GM13976 (cell line): ENCODE measurements at places on chromosomes 5 and 9.

GRCh38 chr9:90061187-90061586 is 456.4 kb downstream of the GADD45G start:
- no peak for DNase-seq

GRCh38 chr5:75891020-75891419 is 173.8 kb upstream of the POC5 start:
- no peak for DNase-seq

DNA sequence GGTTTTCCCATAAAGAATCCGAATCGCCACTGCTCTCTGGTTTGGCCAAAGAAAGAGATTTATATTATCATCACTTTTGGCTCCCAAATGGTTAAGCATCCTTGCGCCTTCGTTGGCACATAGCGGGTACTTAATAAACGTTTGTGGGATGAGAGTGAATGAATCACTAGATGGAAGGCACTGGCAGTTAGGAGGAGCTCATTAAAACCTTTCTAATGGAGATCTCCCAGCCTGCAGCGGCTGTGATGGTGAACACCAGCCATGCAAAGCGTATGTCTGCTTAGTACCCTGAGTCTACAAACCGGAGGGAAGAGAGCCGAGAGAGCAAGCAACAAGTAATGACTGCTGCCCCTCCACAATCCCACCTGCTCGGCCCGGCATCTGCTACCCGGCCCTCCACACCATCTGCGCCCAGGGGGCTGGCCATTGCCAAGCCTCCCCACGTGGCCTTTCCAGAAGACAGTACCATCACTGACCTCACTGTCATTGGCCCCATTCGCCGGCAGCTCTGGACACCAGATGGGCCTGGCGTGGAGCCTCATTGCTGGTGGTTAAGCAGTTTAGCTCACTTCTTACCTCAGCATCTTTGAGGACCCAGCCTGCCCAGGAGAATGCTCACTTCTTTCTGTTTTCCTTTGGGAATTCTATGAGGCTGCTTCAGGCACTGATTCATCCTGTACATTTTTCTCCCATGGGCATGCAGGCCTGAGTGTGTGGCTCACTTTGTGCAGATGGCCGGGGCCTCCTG is 39.3 kb upstream of the ANKRD33B start:
- no peak for DNase-seq

DNA sequence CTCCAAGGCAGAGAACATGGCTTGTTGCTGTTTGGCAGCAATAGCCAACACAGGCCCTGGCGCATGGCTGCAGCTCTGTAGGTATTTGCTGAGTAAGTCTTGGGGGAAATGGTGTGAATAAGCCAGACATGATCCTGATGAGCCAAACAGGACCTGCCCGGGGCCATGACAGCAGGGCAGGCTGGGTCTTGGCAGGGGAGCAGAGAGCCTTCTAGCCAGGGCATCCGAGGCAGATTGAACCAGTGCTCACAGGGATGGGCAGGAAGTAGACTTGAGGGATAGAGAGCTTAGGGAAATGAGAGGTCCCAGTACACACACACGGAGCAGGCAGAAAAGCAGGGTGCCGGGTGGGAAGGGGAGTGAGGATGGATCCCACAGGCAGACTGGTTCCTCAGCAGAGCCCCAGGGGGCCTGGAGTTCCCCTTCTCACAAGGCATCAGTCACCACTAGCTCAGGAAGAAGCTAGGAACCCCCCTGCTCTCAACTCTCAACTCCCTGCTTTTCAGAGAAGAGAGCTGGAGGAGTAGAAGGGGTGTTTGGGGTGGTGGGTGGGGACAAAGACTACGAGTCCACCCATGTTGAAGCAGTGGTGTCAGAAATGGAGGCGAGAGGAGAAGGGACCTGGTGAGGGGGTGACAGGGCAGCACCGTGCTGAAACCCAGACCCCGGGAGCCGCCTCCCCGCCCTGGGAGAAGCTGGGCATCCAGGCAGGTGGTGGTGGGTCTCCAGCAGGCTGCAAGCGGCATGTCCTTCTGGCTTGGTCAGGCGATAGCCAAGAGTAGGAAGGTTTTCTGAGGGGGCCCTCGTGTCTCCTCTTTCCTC is 111.1 kb downstream of the RGS3 start:
- no peak for DNase-seq

GRCh38 chr5:50807661-50808060 is 141.2 kb downstream of the PARP8 start:
- DNase-seq = no peak

DNA sequence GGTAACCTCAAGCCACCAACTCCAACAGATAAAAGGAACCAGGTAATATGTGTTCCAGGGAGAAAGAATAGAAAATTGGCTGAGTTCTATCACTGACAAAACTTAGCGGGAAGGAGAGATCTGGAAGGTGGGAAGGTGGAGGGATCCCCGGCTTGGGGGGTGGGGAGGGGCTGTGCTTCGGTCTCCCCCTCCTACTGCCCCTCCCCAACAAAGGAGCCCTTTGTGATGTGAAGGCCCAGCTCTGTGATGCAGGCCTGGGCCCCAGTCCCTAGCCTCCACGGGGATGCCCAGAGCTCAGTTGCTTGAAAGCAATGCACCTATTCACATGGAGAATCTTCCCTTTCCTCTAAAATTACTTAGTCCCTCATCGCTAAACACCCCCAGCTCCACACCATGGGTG is 4.4 kb upstream of the ZNF484 start:
- DNase-seq = no peak

- DNase-seq = no peak
Observed at GRCh38 chr5:14405267-14405666, 176.3 kb upstream of the OTULINL start.

GRCh38 chr5:60178101-60178500 is 284.6 kb upstream of the PDE4D start:
- DNase-seq = no peak

DNA sequence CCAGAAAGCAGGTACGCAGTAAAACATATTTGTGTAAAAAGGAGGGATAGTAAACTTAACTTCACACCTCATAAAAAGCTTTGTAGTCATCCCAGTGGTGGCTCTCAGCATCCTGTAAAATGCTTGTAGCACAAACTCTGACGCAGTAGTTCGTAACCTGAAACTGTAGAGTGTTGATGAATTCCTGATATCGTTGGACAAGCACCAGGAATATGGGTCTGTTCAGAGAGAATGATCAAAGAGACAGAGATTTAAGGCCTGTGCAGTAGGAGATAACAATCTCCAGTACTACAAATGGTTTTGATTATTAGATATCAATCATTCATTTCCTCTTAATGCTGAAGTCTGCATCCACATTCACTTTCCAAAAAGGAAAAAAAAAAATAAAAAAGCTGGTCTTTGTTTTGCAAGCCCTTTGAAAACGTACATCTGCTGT is 148.5 kb downstream of the KIAA0825 start:
- DNase-seq = no peak

DNA sequence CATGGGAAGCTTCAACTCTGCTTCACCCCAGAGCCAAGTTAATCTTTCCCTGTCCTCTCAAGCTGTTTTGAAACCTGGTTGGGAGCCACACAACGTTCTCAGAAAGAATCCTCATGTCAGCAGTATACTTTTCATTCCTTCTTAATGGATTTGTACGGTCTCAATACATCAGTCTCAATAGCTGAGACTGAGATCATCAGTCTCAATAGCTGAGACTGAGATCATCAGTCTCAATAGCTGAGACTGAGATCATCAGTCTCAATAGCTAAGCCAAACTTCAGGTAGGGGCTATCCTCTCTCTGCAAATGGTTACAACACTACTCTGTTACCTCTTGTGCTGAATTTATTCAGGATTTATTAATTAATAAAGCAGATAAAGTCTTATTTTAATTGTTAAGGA is 1317.4 kb upstream of the CDH9 start:
- no peak for DNase-seq

GRCh38 chr5:74382123-74382855 is 258.2 kb downstream of the ENC1 start:
- no peak for DNase-seq

- DNase-seq = no peak
Observed at GRCh38 chr5:125685771-125686170, 737.4 kb upstream of the GRAMD2B start.

GRCh38 chr5:4929092-4929655 is 211.0 kb upstream of the ADAMTS16 start:
- DNase-seq = no peak

DNA sequence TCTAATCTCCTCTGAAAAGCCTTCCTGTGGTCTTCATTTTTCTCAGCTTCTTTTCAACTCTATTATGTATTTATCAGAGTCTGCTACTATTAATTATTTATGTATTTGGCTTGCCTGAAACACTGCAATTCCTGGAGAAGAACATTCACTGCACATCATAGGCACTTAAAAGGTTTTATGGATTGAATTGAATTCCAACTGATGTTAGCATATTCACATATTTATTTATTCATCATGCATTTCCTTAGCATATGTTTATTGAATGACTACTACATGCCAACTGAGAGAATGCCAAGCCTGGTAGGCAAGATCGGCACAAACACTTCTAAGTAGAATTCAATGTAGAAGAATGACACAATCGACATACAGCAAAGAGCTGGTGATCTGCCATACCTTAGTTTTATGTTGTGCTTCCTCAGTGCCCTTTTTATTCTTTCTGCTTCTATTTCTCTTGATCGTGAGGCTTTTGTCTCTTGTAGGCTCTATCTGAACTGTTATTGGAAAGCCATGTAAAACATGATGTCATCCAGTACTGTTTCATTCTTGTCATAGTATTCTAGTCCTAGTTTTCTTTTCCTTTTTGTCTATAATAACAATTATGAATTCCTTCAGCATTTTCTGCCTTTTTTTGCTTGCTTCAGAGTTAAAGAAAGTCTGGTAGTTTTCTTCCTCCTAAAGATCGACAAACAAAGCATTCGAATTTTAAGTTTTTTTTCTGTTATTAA is 454.2 kb downstream of the TLE4 start:
- no peak for DNase-seq

GRCh38 chr5:150272531-150272930 is 17.0 kb downstream of the CAMK2A start:
- no peak for DNase-seq

GRCh38 chr5:154881986-154882385 is 23.6 kb downstream of the CNOT8 start:
- no peak for DNase-seq

GRCh38 chr5:148268566-148268965 is at the start of gene SPINK13:
Gene SPINK13 (plus strand): TSS chr5:148268794. CDS start chr5:148270073, 1,279 bp downstream.
- DNase-seq = no peak

DNA sequence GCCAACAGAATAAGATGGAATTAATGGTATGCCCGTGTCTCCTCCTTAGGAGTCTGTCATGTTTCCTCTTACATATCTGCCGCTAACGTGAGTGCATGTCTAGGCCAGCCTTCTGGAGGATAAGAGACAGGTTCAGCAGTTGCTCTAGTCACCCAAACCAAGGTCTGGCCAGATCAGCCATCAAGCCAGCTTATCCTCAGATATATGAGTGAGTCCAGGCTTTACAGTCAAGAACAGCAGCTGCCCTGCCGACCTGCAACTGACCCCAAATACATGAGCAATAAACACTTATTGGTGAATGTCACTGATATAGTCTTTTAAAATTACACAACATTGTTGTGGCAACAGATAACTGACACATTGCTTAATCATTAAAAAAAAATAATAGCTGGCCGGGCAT is 123.5 kb downstream of the TSSK1B start:
- DNase-seq = no peak

GRCh38 chr9:90774682-90775081 is 26.9 kb upstream of the SYK start:
- DNase-seq = peak; percentile 20

DNA sequence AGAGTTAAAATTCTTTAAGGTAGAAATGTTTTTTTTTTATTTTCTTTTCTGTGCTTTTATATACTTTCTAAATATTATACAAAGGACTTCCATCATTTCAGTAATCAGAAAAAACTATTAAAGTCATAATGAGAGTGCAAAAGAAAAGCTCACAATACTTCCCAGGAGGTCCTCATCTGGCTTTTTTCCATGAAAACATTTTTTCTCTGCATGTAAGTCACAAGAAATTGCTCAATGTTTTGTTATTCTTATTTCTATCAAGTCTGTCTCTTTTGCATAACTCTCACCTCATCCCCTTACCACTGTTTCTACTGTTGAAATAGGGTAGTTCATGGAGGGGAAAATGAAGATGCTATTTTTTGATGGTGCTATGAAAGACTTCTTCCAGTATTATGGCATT is 375.0 kb downstream of the TMEM232 start:
- DNase-seq = no peak

GRCh38 chr5:1472964-1473628 is 27.9 kb upstream of the SLC6A3 start:
- no peak for DNase-seq

GRCh38 chr5:151258201-151258611 is 5.2 kb downstream of the GM2A start:
- no peak for DNase-seq

- no peak for DNase-seq
Observed at GRCh38 chr5:126525630-126526245, 69.3 kb downstream of the ALDH7A1 start.

DNA sequence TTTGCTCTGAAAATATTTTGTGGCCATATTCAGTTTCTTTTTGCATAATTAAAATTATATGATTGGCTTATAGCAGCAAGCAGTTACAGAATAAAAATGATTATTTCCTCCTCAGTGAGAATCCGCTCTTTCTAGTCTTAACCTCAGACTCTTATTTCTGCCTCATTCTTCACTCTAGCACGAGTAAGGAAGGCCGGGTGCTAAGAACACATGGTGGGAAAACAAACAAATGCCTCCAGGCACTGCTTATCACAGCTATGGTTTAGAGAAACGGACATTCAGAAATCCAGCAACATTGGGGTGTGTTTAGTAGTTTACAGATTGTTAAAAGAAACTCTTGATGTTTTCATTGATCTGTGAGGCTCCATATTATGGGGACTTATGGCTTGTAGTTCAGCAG is 168.7 kb downstream of the KDM4C start:
- no peak for DNase-seq

GRCh38 chr5:151549713-151550112 is 41.4 kb downstream of the FAT2 start:
- DNase-seq = no peak

GRCh38 chr9:128882677-128883603 is 1.0 kb downstream of the LRRC8A start:
- DNase-seq = no peak

- no peak for DNase-seq
Observed at GRCh38 chr5:1864896-1865440, 17.8 kb downstream of the IRX4 start.

GRCh38 chr5:35066260-35066795 is 18.6 kb upstream of the AGXT2 start:
- DNase-seq = no peak

DNA sequence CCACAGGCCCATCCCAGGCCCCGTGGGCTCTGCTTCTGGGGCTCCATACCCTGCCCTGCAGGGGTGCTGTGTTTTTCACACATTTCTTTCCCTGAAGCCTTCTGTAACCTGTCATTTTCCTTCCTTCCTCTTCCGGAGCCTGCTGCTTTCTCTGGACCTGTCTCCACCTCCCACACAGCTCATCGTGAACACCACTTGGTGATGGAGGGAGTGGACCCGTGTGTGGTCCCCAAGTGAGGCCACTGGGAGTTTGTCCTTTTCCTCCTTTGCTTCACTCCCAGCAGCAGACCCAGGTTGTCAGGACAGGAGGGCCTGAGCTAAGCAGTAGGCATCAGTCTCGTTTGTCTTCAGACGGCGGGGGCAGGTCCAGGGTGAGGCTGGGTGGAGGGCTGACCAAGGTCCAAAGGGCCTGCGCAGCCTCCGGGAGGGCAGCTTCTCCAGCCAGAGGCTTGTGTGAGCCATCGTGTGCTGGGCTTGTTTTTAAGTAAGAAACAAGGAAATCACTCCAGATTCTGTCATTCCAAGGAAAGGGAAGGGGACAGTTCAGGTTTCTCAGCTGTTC is 5.8 kb upstream of the POMT1 start:
- DNase-seq = no peak
